ENCODE measurements at places on chromosomes 16 and 17. TPM values are rescaled to one million over a fixed set of nuclear protein-coding genes. Genes with fewer than 3 reads are reported as not detected.

DNA sequence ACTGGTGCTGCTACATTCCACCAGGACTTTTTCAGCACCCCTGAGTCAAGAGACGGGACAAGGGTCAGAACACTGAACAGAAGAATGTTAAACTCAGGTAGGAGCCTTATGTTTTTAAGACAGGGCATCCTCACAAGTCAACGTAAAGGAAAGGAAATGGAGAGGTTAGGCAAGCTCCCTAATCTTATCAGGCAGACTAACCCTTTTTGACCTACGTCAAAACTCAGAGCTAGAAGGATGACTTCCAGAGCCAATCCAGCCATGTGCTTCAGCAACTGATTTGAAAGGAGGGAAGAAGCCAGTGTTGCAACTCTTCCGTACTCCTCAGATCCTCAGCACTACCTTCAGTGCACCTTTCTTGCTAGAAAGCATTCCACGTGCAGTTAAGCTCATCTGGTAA, 46.8 kb downstream of the REXO5 start:
- no peak for DNase-seq

DNA sequence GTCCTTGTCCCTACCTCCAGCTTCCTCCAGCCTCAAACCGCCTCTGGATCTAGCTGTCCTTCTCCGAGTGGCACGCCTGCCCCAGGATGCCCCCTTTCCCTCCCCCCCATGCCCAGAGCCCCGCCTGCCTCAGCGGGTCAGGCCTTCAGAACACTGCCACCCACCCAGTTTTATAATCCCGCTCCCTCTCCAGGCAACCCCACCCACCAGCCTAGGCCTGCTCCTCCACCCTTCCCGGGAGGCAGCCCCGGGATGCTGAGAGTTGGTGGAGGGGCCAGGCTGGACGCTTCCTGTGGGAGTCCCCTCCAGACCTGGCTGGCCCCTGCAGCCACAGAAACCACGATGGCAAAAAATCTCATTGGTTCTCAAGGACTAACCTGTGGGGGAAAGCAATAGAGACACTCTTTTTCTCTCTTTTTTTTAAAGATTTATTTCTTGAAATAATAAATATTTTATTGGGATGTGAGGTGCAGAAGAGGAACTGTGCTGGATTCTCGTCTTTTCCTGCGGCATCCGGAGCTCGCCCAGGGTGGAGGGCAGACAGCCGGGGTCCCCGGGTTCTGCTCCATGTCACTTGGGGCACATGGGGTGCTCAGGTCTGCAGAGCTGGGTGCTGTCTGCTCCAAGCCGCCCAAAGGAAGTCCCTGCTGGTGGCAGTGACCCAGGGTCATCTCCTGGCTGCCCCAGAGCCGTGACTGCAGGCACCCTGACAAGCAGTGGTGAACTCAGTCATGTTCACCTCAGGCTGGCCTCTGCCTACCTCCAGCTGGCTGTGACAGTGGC, 81.9 kb downstream of the MGAT5B start:
- DNase-seq = no peak

- peak; percentile 35 for DNase-seq
Observed at GRCh38 chr16:58814348-58814801, 80.3 kb upstream of the GOT2 start.

DNA sequence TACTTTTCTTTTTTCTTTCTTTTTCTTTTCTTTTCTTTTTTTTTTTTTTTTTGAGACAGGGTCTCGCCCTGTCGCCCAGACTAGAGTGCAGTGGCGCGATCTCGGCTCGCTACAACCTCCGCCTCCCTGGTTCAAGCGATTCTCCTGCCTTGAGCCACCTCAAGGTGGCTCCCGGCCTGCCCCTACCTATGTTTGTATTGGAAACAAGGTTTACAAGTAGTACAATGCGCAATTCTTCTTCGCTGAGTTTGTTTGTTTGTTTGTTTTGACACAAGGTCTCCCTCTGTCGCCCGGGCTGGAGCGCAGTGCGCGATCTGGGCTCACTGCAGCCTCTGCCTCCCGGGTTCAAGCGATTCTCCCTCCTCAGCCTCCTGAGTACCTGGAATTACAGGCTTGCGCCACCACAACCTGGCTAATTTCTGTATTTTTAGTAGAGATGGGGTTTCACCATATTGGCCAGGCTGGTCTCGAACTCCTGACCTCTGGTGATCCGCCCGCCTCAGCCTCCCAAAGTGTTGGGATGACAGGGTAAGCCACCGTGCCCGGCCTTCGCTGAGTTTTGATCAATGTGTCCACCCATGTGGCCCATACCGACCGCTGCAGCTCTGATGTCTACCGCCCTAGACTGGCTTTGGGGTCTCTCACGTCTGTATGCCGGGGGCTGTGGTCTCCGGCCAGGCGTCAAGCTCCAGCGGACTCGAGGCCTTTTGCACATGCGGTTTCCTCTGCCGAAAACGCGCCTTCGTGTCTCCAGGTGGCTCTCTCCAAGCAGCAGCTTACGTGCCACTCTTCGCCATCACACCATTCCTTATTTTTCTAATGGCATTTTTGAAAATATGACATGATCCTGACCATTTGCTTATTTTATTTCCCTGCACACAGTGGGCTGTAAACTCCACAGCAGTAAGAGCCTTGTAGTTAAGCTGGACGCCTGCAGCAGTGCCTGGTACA, 1.1 kb upstream of the YBX2 start:
- DNase-seq = no peak

- no peak for DNase-seq
Observed at GRCh38 chr16:56297684-56298083, 106.4 kb downstream of the GNAO1 start.

DNA sequence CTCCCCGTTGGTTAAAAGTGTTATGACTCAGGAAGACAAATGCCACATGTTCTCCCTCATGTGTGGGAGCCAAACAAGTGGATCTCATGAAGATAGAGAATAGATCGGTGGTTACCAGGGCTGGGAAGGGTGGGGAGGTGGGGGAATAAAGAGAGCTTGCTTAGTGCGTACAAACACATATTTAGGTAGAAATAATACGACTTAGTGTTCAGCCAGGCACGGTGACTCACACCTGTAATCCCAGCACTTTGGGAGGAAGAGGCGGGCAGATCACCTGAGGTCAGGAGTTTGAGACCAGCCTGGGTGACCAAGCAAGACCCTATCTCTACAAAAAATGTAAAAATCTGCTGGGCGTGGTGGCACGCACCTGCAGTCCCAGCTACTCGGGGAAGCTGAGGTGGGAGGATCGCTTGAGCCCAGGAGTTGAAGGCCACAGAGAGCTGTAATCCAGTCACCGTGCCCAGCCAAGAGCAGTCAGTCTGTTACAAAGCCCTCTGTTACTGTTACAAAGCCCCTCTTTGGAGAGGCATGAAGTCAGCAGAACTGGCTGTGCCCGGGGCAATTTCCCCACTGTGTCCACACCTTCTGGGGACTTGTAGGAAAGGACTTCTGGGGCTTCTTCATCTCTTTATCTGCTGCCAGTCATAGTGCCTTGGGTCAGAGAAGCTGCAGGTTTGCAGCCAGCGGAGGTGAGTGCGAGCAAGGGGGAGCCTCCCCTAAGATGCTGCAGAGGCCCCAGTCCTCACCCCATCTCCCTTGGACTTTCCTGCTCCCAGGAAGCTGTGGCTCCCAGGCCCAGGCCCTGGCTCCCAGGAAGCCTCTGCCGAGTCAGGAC, 4.3 kb upstream of the ALDH3A1 start:
- no peak for DNase-seq

- DNase-seq = peak; percentile 27
Observed at GRCh38 chr16:28210979-28211588, 681 bp downstream of the XPO6 start.

DNA sequence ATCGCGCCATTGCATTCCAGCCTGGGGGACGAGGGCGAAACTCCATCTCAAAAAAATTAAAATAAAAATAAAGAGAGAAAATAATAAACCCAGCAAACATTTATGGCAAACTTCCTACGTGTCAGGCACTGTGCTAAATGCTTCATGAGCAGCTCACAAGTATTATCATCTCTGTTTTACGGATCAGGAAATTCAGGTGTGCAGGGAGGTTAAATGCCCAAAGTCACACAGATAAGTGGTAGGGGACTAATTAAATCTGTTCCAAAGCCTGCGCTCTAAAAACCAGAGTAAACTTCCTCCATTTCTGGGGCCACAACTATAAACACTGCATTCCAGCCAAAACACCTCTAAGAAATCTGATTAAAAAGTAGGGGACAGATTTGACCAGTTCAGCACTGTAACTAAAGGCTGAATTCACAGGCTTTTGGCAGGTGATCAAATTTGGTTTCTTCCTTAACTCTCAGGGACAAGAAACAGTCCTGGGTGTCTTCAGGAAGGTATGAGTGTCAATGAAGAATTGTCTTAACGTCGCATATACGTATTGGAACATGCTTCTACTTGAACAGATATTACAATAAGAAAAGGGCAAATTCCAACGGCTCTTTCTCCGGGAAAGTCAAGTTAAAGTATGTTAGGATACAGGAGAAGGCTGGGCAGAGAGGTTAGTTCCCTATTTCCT, 996 bp downstream of the STRADA start:
- DNase-seq = peak; percentile 27

GRCh38 chr16:64122177-64122576, 999.7 kb downstream of the CDH11 start:
- peak; percentile 29 for DNase-seq

DNA sequence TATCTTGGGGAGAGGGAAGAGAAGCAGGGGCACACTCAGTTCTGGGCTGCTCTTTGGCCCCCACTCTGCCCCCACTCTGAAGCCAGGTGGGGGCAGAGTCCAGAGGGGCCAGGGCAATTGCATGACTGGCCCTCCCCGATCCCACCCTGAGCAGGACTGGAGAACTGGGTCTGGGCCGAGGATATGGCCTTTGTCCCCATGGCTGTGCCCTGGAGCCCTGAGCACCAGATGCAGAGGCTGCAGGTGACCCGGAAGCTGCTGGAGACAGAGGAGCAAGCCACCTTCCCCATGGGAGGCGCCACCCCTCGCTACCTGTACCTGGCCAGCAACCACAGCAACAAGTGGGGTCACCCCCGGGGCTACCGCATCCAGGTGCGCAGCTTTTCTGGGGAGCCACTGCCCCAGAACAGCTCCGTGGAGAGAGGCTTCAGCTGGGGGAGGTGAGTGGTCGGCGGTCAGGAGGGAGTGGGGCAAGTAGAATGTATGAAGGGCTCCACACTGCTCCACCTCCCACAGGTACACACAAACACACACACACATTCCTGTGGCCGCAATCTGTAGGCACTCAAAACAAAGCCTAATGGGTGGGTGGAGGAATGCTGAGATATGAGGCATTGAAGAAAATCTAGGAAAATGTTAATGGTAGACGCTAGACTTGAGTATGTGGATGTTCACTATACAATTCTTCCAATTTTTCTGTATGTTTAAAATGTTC, 21.4 kb downstream of the AOC3 start:
- DNase-seq = no peak

DNA sequence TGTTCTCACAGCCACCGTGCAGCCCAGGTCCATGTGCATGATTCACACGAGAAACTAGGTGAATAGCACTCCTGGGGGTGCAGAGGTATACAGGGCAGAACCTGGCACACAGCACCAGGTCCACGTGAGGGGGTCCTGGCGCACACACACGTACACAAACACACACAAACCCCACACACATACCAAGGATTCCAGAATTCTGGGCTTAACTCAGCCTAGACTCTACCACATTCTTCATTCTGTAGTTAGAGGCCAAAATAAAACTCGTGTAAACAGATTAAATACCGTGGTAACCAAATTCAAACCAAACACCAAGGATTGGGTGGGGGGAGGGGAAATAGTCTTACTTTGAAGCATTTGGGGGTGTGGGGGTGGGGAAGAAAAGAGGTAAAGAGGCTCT, 58.5 kb downstream of the XYLT1 start:
- DNase-seq = no peak

SLC35G6 gene
- total RNA-seq = not detected

DNA sequence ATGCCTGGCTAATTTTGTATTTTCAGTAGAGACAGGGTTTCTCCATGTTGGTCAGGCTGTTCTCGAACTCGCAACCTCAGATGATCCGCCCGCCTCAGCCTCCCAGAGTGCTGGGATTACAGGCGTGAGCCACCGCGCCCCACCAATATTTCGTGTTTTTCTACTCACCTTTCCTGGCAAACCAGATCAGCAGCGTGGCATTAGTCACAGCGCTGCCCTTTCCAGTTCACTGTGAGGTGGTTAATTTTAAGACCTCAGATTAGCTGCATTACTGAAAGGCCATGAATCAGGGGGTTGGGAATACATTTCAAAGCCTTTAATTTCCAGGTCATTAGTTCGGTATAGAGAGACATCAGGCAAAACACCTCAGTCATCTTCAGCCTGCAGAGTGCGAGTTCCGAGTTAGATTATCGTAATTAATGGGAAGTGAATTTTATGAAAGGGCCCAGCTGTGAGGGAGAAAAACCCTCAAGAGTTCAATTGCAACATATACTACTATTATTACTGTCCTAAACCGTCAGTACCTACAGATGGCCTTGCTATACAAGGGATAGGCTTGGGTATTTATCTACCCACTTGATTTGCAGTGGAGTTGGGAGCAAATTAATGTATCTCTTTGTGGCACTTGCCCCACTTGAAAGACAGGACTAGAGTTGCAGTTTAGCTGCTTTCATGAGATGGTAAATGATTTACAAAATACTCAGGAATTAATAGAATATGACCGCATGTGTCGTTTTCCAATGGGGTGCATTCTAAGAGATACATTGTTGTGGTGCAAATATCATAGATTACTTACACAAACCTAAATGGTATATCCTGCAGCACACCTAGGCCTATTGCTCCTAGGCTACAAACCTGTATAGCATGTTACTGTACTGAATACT, 2.1 kb upstream of the USP32 start:
- DNase-seq = no peak

CACNA1G gene
- total RNA-seq = 3.4 TPM

All from prostate gland (tissue), 2 donors.